ENCODE measurements at places on chromosomes 7 and 10.

GRCh38 chr7:136293272-136293671 lies 316.1 kb upstream of the MTPN start:
- DNase-seq, result no peak

DNA sequence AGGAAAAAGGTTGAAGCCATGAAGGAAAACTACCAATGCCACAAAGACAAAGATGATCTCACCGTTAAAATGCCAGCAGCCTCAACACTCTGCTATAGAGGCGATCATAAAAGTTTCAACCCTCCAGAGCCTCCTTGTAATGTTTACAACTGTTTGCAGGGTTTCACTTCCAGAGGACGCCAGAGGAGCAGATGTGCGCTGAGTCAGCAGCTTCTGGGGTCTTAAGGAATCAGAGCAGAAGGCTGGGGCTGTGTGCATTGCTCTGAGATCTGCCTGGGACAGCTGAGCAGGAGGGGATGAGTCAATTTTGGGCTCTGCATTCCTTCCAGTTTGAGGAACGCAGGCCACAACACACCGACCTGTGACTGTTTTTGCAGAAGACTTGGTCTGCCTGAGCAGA lies 98.3 kb downstream of the TMEM130 start:
- peak; percentile 70 for DNase-seq

DNA sequence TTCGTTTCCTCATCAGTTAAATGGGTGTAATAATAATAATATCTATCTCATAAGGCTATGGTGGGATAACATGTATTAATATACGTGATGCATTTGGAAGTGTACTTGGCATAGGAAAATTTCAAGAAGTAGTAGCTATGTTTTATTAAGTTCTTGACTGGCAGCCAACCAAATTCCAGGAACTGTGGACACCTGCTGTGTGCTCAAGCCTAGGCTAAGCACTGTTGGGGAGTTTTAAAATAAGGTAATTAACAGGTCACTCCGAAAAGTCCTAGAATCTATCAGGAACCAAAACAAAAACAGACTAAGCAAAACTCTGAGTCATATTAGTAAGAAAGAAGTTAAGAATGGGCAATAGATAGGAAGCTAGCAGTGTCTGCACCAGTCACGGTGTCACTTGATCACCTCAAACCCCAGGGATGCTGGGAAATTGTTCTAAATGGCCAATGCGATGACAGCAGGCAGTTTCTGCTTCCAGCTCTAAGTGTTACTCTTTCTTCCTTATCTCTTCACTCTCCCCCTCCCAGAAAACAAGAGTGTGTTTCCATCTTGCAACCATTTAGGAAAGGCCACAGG lies 92.0 kb upstream of the GDF10 start:
- no peak for DNase-seq

DNA sequence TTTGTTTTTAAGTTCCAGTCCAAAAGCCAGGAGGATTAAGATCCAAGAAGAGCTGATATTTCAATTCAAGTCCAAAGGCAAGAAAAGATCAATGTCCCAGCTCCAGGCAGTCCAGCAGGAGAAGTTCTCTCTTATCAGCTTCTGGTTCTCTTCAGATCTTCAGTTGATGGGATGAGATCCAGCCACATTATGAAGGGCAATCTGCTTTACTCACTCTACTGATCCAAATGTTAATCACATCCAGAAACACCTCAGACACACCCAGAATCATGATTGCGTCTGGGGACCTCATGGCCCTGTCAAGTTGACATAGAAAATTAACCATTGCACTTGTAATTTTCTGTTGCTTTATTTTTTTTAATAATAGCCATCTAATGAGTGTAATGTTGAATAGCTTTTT lies 178.4 kb downstream of the HERPUD2 start:
- DNase-seq, result no peak

DNA sequence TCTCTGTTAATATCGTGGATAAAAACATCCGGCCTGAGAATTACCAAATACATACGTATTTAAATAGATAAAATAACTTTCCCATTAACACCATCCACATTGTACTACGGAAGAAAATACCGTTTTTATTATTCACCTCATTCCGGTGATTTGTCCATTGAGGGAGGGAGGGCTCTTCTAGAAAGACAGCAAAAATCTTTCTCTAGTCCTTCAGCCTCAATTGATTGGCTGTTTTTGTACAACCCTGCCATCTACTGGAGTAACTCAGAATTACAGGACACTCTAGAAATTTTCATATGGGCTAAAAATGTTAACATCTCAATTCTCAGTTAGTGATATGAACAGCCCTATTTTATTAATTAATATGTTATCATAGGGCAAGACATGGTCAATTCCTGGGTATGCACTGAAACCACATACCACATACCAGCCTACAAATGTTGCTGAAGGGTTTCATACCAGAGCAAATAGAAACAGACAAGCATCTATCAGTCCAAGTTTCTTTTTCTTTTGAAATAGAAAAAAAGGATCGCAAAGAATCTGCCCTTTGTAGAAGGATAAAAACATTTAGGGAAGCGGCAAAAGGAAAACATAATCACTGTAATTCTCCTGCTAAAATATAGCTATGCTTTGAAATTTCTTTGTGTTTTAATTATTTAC lies 55.8 kb upstream of the CDCA7L start:
- DNase-seq, result peak; percentile 90

GRCh38 chr7:108503112-108504026 lies 22.6 kb downstream of the PNPLA8 start:
- DNase-seq, result peak; percentile 3

DNA sequence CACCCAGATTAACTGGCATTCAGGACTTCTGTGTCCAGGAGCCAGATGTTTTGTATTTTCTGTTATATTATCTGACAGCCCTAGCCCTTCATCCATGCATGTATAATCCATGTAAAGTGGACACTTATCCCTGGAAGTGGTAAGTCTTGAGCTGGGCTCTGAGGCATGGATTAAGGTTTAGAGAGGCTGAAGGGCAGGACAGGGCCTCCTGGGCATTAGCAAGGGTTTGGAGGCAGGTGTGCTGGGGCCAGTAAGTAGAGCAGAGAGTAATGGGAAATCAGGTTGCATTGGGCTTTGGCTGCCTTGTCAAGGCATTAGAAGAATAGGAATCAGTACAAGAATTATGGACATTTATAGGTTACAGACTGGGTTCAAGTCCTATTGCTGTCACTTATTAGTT lies 138.0 kb downstream of the DYNC1I1 start:
- DNase-seq, result no peak

- DNase-seq, result peak; percentile 50
These were observed 67.6 kb upstream of the GATA3 start for GRCh38 chr10:7986851-7987250.

DNA sequence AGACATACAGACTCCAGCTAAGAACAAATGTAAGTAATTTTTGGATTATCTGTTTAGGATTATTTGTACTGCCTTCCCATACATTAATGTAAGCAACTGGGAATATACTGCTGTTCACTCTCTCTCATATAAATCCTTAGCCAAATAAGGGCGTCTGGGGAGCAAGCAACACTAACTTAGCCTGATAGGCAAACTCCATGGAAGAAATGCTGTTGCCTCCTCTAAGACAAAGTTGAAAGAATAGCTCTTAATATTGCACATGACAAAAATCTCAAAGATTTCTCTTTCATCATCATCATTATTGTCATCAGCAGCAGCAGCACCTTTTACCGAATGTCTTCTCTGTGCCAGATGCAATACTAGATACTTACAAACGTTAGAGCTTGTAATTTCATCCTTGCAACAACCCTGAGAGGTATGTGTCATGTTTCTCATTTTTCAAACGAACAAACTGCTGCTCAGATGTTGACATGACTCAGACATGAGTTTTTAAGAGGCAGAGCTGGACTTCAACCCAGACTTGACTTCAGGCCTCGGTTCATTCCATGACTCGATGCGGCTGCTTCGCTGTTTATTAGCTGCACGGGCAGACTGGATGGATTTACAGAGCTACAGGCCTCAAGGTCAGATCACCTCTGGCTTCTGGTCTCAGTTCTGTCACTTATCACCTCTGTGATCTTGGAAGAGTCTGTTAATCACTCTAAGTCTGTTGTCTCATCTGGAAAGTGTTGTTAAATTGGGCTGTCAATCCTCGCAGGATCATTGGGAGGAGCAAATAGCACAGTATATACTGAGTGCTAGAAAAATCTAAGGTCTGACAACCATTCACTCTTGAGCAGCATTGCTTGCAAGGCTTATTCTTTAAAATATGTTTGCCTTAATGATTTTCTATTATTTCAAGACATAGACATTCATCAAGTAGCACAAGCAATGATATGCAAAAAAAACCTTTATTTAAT lies 126.3 kb upstream of the CELF2 start:
- DNase-seq, result peak; percentile 56
